ENCODE measurements at places on chromosomes 2 and 18.
A peak's percentile ranks its signal among the peaks of the same experiment; 100 is the strongest.

- no peak for DNase-seq
Measured at GRCh38 chr18:46406539-46406932, 250.5 kb downstream of the LOXHD1 start.

DNA sequence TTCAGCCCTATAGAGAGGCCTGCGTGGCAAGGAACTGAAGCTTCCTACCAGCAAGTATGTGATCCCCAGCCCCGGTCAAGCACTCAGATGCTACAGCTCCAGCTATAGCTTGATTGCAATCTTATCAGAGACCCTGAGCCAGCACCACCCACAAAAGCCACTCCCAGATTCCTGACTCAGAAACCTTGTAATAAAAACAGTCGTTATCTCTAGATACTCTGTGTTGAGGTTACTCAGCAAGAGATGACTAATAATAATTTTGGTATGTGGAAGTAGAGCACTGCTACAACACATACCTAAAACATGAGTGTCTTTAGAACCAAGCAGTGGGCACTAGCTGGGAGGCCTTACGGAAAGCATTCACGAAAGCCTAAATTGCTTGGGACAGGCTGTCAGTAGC is 216.9 kb downstream of the UXS1 start:
- peak; percentile 89 for DNase-seq

DNA sequence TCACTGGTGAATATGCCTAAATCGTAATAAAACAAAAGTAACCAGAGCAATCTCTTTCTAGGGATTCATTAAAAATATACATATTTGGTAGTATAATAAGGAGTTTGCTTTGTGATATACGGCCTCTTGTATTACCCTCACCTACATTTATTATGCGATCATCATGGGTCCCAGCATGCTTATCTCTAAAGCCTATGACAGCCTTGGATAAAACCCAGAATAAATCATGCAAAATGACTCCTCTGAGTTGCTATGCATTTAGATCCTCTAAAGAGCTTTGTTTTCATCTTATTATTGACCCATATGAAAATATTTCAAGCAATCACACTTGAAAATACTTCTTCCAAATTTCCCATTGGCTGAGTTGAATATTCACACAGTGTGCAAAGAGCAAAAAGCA is 432.3 kb downstream of the SUCLG1 start:
- DNase-seq: no peak

DNA sequence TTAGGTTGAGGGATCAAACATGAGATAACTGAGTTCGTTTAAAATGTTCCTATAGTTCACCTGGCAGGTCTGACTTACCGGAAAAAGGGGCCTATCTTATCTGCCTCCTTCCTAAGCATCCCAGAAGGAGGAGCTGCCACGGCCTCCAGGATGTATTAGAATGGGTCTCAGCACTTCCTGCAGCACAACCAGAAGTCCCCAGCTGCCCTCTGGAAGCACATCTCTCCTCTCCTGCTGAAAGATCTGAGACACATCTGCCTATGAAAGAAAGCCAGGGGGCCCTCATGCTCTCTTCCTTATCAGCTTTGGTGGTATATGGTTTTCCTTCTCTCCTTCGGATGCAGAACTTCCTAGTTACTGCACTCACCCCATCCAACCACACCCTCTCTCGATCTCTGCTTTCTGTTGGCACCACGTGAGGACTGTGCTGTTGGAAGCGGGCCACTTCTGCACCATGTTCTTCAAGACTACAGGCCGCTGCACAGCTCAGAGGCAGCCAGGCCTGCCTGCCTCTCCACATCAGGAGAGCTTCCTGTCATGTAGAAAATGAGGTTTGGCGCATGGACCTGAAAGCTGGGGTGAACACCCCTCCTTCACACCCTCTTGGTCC is 6.5 kb downstream of the IGFBP5 start:
- DNase-seq: no peak

DNA sequence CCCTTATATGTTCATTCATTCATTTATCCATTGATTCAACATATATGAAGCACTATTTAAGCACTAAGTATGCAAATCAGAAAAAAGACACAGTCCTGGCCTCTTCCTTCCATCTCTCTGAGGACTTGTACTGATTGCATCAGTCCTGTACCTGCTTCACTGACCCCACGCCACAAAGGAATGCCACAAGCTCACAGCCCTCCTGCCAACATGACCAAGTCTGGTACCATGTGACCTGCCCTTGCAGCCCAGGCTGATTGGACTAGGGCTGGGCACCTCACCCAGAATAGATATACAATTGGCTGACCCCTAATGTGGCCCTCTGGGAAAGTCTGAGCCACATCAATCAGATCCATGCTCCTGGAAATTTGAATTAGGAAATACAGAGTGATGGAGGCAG is 196.6 kb downstream of the AGPS start:
- DNase-seq: peak; percentile 63

All from kidney tubule cell (primary cell).